Activated naive CD8-positive, alpha-beta T cell treated with anti-CD3 and anti-CD28 coated beads, Interleukin-2, amount 10 ng/mL, durations not matched to agents 7 days and 5 days (primary cell): ENCODE measurements at places on chromosomes 4 and X. TPM values are rescaled to one million over a fixed set of nuclear protein-coding genes. Genes with fewer than 3 reads are reported as not detected.

Gene NPY1R
- total RNA-seq, result not detected

Gene NSDHL
- total RNA-seq, result 11.4 TPM

Gene PLP2
- total RNA-seq, result 50.4 TPM

Gene ACE2
- not detected for total RNA-seq

Gene GLOD5
- total RNA-seq, result not detected

Gene GAGE12E
- not detected for total RNA-seq

Gene RNF175
- not detected for total RNA-seq

Gene SSX2
- not detected for total RNA-seq
